ENCODE measurements at places on chromosomes 3 and 15.
A peak's percentile ranks its signal among the peaks of the same experiment; 100 is the strongest.

DNA sequence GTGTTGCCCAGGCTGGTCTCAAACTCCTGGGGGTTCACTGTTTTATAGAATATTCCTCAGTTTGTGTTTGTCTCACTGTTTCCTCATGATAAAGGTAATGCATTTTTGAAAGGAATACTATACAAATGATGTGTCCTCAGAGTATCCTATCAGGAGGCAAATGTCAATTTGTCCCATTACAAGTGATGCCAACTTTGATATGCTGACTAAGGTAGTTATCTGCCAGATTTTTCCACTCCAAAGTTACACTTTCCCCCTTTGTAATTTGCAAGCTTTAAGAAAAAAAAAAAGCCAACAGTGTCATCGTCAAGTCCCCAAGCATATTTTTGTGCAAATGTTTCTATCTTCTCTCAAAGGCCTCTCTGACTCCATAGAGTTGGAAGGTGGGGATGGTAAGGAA, 9.0 kb downstream of the EIF5A2 start:
- ATAC-seq, result no peak

GRCh38 chr3:1275495-1275894, 182.7 kb downstream of the CNTN6 start:
- no peak for ATAC-seq

DNA sequence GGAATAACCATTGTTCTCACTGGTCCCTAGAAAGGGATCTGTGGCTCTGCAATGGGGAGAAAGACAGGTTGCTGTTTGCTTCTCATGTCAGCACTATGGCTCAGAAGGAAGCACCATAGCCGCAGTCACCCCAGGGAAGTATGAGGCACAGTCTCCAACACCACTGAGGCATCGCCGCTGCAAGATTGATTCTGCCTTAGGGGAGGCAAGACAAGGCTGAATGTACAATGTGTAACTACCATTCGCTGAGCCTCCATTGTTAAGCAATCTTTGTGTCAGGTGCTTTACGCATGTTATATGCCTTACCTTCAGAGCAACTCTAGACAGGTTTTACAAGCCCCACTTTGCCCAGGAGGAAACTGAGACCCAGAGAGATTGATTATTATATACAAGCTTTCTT, 100.7 kb upstream of the KCNMB2 start:
- no peak for ATAC-seq

GRCh38 chr15:81171286-81171685, 25.4 kb upstream of the IL16 start:
- ATAC-seq, result no peak

GRCh38 chr15:89654847-89655805, at the start of gene KIF7:
TSS of gene KIF7 (minus strand) at chr15:89655467. CDS start at chr15:89652930, 2,537 bp downstream.
- ATAC-seq, result peak; percentile 61

DNA sequence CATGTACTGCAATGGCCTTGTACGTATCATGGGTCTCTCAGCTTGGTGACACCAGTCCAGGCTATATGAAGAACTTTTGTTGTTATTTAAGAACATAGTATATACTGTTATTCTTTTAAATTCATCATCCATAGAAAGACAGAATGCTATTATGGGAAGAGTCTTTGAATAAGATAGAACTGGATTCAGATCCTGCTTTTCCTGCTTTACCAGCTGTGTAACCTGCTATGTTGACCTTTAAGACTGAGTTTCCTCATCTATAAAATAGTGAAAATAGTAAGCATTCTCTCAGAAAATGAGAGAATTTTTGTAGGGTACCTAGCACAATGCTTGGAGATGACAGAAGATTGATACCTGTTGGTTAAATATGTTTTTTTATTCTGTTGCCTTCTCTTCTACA, 204.1 kb upstream of the TBL1XR1 start:
- ATAC-seq, result no peak

All from stimulated activated memory B cell treated with anti-CD40 and anti-IgM and Interleukin-4, amounts not matched to agents 10 μg/mL and 1 μg/mL and 100 μg/mL, for 72 hours (primary cell).